ENCODE measurements at places on chromosomes 13 and 19.
A peak's percentile ranks its signal among the peaks of the same experiment; 100 is the strongest.

DNA sequence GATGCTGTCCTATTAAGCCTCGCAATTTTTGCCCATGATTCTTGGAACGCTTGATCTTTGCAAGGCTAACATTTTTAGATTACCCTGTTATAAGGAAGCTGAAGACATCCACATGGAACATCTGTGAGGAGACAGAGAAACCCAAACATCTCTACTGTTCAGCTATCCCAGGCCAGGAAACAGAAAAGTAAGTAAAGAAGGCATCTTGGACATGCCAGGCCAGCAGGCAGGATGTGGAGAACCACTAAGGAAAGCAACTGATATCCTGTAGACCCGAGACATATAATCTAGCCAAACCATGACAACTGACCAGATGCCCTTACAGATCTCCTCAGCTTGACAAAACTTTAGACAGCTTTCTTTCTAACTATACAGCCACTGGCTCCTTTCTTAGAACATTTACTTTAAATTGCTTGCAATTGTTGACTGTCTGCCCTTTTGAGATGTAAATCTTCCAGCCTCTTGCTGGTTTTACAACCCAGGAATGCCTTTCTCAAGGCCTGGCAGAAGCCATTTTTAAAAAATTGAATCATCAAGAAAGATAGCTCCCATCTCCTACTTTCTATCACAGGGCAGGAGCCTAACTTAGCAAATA is 255.8 kb upstream of the DACH1 start:
- DNase-seq, result no peak

DNA sequence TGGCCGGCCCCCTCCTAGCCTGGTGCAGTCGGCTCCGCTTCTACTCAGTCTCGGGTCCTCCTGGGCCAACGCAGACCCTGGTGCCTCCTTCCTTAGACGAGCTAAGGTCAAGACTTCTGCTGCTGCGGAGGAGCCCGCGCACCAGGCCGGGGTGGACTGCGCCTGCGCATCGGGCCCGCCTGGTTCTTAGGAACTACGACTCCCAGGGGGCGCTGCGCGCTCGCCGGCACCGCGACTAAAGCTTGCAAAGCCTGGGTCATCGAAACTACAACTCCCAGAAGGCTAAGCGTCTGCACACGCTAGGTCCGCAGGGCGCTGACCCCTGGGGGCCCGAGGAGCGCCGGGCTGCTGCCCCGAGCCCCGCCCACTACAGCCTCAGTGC is at the start of gene ZNF835:
Gene ZNF835, minus strand, starts transcription at position 145 of the 382 bp plus-strand sequence. CDS start 6,559 bp downstream, outside the sequence.
- DNase-seq, result peak; percentile 18

DNA sequence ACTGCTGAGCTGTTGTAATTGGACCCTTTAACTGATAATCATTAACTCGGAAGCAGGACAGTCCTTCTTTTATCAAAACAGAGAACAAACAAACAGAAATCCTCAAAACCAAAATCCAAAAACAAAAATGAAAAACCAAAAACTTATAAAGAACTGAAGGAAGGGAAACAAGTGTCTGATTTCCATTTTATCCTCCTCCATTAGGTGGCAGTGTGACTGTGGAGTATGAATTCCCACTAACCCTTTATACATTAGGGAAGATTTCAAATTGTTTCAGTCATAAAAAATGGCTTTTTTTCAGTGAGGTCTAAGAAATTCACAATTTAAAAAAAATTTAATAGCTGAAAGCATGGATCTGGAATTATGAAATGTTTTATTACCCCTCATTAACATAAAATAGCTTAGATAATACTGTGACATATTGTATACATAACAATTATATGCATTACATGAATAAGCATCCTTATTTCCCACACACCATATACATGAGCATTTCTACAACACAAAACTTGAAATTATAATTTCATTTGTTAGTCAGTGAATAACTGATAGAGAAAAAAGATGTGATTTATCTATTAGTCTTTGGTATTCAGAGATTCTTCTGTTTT is 1074.3 kb upstream of the PCDH9 start:
- DNase-seq, result peak; percentile 32

GRCh38 chr19:33199441-33200265 is 5.5 kb downstream of the LRP3 start:
- DNase-seq, result no peak

GRCh38 chr13:51603716-51604115 is 19.5 kb downstream of the WDFY2 start:
- DNase-seq, result no peak

DNA sequence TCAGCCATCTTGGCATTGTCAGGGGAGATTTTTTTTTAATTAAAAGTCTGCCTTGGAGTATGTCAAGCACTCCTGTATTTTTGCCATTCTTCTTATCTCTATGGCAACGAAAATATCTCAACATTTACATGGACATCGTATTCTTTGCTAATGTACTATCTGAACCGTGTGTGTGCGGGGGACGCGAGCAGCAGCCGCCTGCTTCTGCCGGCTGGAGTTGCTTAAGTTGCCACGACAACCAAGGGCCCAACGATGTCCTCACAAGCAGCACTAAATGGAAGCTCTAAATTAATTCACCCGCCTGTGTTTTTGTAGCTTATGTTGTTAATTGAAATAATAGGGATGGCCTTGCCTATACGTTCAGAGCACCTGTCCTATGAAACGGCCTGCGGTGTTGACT is 309.5 kb downstream of the TEX29 start:
- DNase-seq, result no peak

- DNase-seq, result peak; percentile 74
These were observed 36.1 kb upstream of the KLF2 start for GRCh38 chr19:16288544-16288943.

DNA sequence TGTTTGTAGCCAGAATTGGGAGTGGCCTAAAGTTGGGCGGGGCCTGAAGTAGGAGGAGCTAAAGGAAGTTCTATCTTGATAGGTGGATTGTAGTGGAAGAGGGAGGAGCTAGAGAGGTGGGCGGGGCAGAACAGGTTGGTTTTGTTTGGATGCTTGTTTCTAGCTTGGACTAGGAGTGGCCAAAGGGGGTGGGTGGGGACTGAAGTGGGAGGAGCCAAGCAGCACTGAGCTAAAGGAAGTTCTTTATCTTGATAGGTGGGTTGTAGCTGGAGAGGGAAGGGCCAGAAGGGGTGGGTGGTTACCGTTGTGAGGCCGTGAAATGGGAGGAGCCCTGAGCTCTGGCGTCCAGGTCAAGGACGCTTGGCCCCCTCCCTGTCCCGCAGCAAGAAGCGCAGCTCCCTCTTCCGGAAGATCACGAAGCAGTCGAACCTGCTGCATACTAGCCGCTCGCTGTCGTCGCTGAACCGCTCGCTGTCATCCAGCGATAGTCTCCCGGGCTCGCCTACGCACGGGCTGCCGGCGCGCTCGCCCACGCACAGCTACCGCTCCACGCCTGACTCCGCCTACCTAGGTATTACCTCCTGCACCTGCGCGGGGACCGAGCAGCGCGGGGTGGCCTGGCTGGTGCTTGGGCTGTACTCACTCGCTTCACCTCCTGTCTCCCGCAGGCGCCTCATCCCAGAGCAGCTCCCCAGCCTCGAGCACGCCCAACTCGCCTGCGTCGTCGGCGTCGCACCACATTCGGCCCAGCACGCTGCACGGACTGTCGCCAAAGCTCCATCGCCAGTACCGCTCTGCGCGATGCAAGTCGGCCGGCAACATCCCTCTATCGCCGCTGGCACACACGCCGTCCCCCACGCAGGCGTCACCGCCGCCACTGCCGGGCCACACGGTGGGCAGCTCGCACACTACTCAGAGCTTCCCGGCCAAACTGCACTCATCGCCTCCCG is 8.0 kb downstream of the DNASE2 start:
- peak; percentile 38 for DNase-seq

DNA sequence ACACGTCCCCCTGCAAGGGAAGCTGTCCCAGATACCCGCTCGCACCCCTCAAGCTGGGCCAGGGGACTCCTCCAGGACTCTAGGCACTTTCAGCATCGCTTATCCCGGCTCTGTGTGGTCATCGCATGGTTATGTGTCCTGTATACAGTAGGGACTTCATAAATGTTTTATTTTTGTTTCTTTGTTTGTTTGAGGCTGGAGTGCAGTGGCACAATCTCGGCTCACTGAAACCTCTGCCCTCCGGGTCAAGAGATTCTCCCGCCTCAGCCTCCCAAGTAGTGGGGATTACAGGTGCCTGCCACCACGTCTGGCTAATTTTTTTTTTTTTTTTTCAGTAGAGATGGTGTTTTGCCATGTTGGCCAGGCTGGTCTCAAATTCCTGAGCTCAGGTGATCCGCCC is 7.5 kb downstream of the ANGPTL8 start:
- DNase-seq, result no peak

DNA sequence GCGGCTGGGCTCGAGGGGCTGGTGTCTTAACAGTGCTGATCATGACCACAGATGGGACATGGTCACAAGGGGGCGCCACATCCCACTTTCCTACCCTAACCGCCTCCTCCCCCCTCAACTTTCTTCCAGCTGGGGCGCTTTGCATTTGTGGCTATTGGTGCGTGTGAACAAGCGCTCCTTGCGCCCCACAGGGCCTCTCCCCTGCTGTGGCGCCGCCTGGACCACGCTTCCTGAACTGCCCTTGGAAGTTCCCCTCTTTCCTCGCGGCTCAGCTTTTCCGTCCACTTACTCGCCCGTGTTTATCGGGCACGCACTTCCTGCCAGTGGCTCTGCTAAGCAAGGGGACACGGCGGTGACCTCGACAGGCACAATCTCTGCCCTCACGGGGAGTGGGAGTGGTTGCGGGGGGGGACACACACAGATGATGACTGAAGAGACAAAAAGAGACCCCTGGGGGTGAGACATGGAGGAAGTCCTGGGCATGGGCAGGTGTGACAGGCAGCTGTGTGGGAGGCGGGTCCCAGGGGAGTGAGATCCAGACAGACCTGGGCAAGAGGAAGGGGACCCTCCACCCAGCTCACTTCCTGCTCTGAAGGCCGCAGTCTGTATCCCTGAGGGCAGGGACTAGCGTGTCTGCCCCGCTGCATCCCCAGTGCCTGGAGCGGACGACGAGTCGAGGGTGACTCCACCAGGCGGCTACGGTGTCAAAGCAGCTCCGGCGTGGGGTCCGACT is 40.3 kb downstream of the ZNF787 start:
- DNase-seq, result peak; percentile 82

GRCh38 chr19:22600690-22601648 is 33.2 kb upstream of the ZNF492 start:
- no peak for DNase-seq

- no peak for DNase-seq
These were observed 1.9 kb upstream of the ZNF580 start for GRCh38 chr19:55638864-55639359.

DNA sequence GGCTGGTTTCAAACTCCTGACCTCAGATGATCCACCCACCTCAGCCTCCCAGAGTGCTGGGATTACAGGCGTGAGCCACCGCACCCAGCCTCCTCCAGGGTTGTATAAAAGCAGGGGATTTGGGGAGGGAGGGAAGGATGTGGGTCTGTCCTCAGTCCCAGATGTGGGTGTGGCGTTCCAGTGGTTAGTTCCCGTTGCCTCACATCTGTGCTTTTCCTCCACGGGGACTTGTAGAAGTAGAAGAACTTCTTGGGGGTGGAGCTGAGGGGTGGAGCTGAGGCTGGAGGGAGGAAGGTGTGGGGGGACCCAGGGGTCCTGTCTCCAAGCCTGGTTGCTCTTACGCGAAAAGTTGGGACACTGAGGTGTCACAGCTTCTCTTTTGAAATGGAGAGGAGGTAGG is 514 bp upstream of the MCEMP1 start:
- DNase-seq, result no peak

DNA sequence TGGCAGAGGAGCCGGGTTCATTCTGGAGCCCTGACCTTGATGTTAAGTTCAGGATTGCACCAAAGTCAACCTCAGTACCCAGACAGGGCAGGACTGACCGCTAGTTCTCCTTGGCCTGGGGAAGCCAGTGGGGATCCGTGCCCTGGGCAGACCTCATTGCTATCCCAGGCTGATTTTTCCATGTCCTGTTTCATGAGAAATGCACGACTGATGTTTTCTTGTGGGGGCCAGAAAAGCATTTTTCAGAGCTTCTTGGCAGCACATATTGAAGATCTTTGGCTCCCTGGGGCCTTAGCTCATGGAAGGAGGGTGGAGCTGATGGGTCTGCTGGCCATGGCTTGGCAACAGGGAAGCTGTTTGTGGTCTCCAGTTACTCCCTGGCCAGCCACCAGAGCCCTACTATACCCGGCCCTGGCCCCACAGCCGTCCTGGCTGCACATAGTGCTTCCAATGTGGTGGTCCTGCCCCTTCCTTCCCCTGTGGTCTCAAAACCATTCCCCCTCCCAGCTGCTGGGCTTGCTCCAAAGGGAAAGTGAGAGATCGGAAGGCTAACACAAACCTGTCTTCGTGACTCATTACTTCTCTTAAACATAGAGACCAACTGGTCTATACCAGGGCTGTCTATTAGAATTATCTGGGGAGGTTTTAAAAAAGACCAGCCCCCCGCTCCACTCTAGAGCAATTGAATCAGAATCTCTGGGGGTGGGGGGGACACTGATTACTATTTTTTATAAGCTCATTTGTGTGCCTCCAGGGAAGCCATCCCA is 11.2 kb downstream of the IL17D start:
- DNase-seq, result no peak

DNA sequence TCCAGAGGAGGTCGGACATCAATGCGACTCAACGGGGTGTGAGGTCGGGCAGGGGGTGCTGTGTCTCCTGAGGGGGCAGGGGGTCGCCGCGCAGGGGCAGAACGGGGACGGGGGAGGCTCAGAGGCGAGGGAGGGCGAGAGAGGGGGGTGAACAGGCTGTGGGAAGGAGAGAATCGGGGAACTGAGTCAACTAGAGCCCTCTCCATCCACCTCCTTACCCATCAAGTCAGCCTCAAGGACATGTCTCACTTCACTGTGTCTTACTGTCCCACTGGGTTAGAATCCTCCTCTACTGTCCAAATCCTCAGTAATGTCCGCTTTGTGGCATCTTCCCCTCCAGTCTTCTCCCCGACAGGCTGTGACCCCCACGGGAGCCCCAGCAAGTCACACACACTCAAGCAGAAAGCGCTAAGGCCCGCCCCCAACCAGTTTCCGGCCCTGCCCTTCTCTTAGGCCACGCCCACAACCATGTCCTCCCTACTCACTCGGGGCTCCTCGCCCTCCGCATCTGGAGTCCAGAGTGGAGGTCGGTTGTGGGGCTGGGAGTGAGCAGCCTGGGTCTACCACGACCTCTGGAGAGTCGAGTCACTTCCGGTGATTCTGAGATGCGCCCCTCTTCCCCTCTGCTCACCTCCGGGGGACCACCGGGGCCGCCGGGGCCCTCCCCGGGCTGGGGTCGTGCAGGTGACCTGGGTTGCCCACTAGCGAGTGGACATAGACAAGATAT is 9.3 kb downstream of the PLEKHA4 start:
- no peak for DNase-seq

GRCh38 chr13:37443538-37443937 is 155.0 kb downstream of the POSTN start:
- DNase-seq, result no peak

- DNase-seq, result no peak
These were observed 63.1 kb upstream of the FRY start for GRCh38 chr13:31968473-31968872.

- peak; percentile 4 for DNase-seq
These were observed 538.4 kb upstream of the PCDH20 start for GRCh38 chr13:61954092-61954491.

- no peak for DNase-seq
These were observed 176.5 kb downstream of the CACNA1A start for GRCh38 chr19:13329766-13330165.

- DNase-seq, result peak; percentile 42
These were observed at the start of gene GAS6 for GRCh38 chr13:113863524-113864272. Gene GAS6, minus strand, starts transcription at chr13:113864076. Its CDS starts 156 bp downstream, at chr13:113863920.

- DNase-seq, result peak; percentile 39
These were observed 166.6 kb downstream of the RAP2A start for GRCh38 chr13:97600458-97601075.
